ENCODE measurements at places on chromosomes 7 and 10.

DNA sequence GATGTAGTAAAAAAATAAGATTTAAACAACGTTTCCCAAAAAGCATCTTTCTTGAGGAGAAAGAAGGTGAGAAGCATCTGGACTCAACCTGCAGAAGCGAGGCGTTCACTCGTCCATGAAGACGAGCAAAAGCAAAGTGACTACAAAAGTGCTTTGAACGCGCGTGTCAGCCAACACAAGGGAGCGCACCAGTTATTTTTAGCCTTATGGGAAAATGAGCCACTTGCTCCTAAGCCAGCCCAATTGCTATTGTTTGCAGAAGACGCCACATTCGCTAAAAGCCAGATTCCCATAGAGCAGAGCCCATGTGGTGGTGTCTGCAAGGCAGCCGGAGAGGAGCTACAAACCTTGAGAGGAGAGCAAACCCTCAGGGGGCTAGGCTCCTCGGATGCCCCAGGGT is 122.5 kb downstream of the FAM53B start:
- no peak for DNase-seq

- DNase-seq: peak; percentile 58
These were observed at the start of gene LRRC17 for GRCh38 chr7:102912742-102913141. LRRC17 (plus strand) TSS chr7:102913000; CDS start chr7:102933914, 20,914 bp downstream.

DNA sequence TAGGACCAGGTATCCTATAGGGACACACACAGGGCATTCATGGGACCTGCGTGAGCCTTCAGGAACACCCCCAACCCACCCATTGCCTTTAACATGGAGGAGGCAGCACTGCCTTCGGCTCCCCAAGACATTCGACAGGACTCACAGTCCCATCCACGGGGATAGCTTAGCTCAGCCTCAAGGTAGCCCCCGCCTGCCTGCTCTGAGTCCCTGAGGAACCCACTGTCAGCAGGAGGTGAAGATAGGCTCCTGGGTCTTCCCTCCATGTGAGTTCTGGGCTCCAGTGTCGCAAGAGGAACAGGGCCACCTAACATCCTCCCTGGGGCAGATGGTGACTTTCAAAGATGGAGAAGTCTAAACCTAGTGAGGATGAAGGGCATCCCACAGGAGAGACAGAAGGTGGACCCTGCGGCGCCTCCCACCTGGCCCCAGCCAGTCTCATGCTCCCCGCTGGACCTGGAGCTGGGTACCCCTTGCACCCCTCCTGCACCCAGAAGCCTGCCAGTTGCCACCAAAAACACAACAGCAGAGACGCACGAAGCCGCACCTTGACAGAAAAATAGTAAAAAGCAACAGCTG is 4.9 kb upstream of the ADIRF start:
- no peak for DNase-seq

GRCh38 chr10:95374597-95375209 is 83.9 kb upstream of the PDLIM1 start:
- peak; percentile 48 for DNase-seq

- DNase-seq: no peak
These were observed 24.5 kb downstream of the STEAP1 start for GRCh38 chr7:90178679-90179278.

DNA sequence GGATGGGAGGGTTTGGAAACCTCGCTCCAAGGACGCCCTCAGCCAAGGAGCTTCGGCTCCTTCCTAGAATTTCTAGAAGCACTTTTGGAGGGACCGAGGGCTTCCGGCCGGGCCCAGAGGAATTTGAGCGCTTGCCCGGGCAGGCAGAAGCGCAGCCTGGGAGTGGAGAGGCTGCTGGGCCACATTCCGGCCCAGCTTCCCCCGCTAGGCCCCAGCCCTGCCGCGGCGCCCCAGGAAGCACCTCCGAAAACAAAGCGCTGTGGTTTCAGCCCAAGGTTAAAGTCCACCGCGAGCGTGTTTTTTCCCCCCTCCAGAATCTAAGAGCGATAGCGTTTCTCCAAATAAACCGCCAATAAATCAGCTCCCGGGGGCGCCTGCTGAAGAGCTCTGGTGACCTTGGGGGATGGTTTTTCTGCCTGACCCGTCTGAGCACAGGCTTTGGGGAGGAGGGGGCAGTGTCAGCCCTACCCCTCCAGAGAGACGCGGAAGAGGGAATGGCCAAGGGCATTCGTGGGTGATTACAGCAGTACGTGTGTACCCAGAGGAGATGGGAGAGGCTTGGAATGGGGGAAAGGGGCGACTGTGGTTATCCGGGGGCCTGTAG is 5.7 kb upstream of the TNRC18 start:
- no peak for DNase-seq

DNA sequence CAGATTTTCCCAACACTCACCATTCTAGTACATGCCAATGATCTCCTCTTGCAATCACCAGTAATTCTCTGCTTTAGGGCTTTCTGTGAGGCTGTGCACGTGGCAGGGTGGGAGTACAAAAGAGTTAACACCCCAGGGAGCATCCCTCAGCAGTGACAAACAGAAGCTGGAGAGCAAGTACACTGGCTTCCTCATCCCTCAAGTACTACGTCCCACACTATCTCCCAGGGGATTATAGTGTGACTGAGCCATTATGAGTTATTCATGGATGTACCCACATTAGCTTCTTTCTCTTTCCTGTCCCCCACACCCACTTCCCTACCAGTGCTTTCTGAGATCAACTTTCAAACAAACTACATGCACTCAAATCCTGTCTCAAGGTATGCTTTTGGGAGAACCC is 1216.5 kb upstream of the AUTS2 start:
- DNase-seq: no peak

- DNase-seq: no peak
These were observed 87.3 kb upstream of the TOMM7 start for GRCh38 chr7:22909917-22910316.

GRCh38 chr10:45585131-45585530 is 87.4 kb downstream of the ZFAND4 start:
- DNase-seq: no peak

- no peak for DNase-seq
These were observed 90.7 kb downstream of the MKI67 start for GRCh38 chr10:128035557-128035973.

DNA sequence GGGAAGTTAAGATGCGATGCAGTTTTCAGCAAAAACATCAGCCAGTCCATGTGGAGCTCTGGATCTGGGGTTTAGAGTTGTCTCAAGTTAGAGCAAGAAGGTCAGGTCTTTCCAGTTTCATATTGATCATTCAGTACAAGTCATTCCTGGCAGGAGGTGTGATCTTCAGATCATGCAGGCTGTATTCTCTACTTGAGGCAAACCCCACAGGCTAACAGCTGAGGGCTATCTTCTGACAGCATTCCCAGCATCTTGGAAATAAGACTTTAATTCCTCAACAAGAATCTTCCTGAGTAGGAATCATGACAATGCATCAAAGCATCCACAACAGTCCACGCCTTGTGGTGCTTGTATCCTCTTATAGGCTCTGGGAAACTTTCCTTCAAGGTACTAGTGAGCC is 94.9 kb upstream of the ZNF438 start:
- DNase-seq: no peak

DNA sequence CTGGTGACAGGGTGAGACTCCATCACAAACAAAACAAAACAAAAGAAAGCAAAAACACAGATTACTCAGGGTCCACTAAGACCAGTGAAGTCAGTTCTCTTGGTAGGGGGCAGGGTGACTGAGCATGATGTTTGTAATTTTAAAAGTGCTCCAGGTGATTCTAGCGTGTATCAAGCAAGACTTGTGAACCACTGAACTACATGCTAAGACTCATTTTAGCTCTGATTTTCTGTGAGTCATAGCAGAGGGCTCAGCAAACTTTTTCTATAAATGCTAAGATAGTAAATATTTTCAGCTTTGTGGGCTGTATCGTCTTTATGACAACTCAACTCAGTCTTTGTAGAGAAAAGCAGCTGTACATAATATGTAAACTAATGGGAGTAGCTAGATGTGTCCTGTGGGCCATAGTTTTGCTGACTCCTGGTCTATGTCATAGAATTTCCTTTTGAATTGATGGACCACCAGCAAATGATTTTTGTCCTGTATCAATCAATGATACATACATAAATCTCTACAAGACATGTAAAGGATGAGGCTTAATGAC is 141.3 kb downstream of the CFTR start:
- no peak for DNase-seq

- no peak for DNase-seq
These were observed 12.2 kb downstream of the PDZD8 start for GRCh38 chr10:117363028-117363427.

GRCh38 chr7:91263384-91264045 is 718 bp upstream of the FZD1 start:
- DNase-seq: peak; percentile 45

DNA sequence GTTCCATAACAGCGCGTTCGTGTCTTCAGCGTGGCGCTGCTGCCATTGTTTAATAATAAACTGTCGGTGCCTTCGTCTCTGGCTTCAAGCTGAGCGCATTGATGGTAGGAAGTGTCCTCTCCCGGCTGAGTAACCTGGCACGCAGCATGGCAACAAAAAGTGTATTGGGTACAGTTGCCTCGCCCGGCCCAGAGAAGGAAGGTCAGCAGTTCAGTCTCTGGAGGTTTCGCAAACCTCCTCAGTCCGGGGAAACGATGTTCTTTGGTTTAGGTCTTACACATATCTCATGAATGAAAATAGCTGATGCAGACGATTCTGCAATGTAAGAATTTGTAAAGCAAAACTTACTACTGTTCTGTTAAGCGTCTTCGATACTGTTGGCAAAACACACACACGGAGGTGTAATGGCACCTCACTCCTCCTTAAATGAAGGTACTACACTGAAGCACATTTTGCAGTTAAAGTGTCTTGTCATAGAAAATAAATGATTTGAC is 739 bp upstream of the CCDC186 start:
- DNase-seq: no peak

- DNase-seq: no peak
These were observed 450.7 kb upstream of the TEX47 start for GRCh38 chr7:89246196-89246595.

DNA sequence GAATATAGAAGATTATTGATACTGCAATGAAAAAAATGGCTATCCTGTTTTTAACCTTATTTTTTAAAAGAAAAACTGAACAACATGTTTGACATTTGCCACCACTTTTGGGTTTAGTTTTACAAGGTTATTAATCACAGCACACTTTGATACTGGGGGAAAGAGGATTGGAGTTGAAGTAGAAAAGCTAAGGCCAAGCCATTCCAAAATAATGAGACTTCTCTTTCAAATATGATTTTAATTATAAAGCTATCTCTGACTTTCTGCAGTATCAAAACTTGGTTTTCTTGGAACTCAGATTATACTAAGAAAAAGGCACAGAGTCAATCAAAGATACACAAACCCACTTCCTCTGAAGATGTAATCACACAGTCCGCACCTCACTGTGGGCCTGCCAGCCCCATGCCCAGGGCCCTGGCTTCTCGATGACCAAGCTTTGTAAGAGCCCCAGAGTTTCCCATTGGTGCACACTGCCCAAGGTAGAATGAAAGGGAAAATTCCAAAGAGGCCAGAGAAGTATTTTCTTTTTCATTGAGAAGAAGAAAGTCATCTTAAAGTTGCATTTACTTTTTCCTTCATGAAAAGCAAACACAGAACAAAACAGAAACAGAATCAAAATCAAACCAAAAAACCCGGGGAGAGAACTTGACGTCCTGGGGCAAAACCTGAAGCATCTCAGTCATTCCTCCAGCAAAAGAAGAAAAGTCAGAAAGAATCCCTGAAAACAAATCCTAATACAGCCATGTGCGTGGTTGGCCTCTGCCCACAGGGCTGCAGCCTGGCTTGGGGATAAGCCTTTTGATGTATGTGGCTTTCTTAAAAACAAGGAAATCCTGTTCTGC is 187.7 kb upstream of the KLF6 start:
- DNase-seq: no peak

DNA sequence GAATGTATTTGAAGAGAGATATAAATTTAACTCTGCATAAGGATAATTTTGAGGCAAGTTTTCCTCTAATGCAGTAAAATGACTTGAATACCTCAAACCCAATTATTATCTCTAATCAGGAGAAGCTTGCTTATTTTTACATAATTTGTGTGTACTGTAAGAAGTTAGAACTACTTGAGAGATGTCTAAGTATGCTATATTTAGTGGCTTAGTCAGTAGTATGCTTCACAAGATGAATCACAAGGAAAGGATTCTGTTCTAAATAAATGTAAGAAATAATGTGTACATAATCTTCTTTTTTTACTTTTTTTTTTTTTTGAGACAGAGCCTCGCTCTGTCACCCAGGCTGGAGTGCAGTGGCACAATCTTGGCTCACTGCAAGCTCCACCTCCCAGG is 13.7 kb downstream of the PHTF2 start:
- no peak for DNase-seq

DNA sequence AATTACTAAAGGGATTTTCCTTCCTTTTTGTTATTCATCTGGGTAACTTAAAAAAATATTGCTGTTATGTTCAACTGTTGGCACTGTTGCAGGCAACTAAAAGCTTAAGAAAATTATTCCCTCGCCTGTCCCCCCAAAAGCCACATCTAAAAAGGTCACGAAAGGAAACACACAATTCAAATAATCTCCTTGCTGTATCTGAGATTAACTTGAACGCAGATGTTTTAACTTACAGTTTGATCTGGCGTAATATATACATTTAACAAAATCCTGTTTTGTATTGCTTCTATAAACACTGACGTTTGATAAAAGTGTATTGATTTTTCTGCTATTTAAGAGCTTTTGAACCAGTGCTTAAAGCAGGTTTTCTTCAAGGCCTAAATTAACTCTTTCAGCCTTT is 432.1 kb downstream of the SUGCT start:
- no peak for DNase-seq

- DNase-seq: no peak
These were observed 34.9 kb downstream of the FAM171A1 start for GRCh38 chr10:15336211-15336610.

GRCh38 chr7:141043616-141044015 is 28.9 kb upstream of the MRPS33 start:
- DNase-seq: no peak

DNA sequence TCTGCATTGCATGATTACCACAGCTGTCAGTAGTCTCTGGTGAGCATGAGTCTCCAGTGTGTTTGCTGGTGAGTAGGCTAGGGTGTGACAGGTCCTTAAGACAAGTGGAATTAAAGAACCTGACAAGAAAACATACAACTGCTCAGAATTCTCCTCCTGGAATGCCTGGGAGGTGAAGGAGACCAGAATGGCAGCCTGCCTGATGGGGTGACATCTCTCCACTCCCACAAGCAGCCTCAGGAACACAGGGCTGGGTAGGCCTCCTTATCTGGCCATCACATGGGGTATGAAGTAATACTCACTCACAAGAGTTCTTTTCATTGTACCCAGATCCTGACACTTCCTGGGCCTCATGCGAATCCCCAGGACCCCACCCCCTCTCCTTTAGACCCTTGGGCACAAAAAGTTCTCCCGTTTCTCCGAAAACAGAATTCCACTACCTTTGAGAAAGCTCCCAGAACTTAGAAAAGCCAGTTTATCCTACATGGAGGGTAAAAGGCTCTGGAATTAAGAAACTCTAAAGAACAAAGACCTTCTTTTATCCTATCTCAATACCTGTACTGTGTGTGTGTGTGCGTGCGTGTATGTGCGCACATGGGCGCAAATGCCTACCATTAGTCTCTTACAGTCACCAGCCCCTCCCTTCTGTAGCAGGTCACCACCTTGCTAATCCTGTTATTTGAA is 33.4 kb upstream of the C1GALT1 start:
- DNase-seq: no peak

- DNase-seq: no peak
These were observed 105.7 kb upstream of the INHBA start for GRCh38 chr7:41808541-41808940.

Measured in COR-L47 (cell line).